Colonic mucosa (tissue), 4 donors: ENCODE measurements at places on chromosomes 12 and 14. TPM values are rescaled to one million over a fixed set of nuclear protein-coding genes. Genes with fewer than 3 reads are reported as not detected.

DNA sequence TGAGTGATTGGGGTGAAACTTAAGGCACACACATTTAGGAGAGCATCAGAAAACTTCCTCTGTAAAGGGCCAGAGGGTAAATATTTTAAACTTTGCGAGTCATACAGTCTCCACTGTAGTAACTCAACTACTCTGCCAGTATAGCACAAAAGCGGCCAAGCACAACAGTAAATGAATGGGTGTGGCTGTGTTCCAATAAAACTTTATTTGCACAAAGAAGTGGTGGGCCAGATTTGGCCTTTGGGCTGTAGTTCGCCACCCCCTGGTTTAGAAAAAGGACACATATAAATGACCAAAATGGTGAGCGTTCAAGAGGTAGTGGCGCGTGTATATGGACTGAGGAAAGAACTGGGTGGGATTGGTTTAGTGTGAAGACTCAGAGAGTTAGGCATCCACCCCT is 109.9 kb downstream of the CALM1 start:
- no peak overlapping the region for H3K4me3 ChIP-seq
- H3K4me1 ChIP-seq: peaks cover 2% of the 10 kb centered on the region
- DNase-seq: no peak
- no peak overlapping the region for H3K27ac ChIP-seq
- H3K27me3 ChIP-seq: no peaks in the 10 kb centered on the region

- H3K4me1 ChIP-seq: no peaks in the 10 kb centered on the region
- H3K36me3 ChIP-seq: no peaks in the 10 kb centered on the region
- H3K27ac ChIP-seq: peak overlapping the region; percentile 52
These were observed 155.5 kb downstream of the ZFP36L1 start for GRCh38 chr14:68637106-68638021.

DNA sequence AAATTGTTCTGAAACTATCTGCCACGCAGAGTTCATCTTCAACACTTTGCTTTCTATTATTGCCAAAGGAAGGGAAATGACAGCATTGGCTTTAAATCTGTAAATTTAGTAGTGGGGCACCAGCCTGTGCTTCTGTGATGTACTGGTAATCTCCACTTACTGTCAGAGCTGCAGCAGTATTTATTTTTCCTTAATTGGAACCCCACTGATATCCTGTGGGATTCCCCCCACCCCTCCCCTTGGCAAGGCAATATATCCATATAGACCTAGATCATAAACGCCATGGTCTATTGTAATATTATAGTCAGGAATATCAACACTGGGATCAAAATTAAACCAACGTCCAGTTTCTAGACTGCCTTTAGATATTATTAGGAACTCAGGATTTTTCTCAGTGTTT is 96.7 kb downstream of the RMST start:
- H3K4me3 ChIP-seq: no peak overlapping the region
- H3K27me3 ChIP-seq: no peaks in the 10 kb centered on the region
- H3K36me3 ChIP-seq: no peaks in the 10 kb centered on the region
- DNase-seq: no peak

DNA sequence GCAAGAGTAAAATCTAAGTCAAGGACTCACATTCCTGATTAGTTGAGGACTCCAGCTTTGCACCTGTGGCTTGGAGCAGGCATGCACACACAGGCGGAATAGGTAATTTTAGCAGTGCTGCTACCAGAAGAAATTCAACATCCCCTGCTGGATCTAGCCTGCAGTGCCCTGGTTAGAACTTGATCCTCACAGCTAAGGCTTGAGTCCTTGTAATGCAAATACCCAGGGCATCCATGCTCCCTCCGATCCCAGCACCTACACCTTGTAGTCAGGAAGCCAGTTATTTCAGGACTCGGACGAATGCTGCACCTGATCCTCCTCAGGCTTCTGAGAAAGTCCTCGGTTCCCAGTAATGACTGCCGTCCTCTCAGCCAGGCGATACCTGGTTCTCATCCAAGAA is 309.0 kb upstream of the AMIGO2 start:
- no peak for DNase-seq
- H3K36me3 ChIP-seq: no peaks in the 10 kb centered on the region
- H3K27me3 ChIP-seq: no peaks in the 10 kb centered on the region
- no peaks in the 10 kb centered on the region for H3K4me1 ChIP-seq
- no peak overlapping the region for H3K27ac ChIP-seq

- DNase-seq: no peak
- H3K27ac ChIP-seq: no peak overlapping the region
- H3K27me3 ChIP-seq: peaks cover 16% of the 10 kb centered on the region
- peak overlapping the region; percentile 40 for H3K4me3 ChIP-seq
These were observed 606 bp downstream of the PRIMA1 start for GRCh38 chr14:93787465-93788292.

DNA sequence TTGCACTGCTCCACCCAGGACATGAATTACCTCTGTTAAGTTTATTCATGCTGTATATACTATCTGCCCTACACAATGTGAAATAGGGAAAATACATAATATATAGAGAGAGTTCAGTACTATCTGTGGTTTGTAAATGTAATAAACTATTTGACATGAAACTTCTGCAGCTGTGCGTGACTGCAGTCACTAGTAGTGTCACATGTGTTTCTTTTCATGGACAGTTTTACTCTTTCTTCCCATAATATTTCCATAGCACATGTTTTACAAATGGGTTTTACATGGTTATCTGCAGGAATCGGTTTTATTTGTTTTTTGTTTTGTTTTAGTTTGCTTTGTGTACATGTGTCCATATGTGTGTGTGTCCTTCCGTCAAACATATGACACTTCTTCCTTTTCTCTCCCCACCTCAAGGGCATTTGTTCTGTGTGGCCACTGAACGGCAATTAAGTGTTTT is 1644.1 kb upstream of the FLRT2 start:
- no peak overlapping the region for H3K4me3 ChIP-seq
- no peaks in the 10 kb centered on the region for H3K36me3 ChIP-seq
- no peak overlapping the region for H3K27ac ChIP-seq
- no peak for DNase-seq
- H3K27me3 ChIP-seq: no peaks in the 10 kb centered on the region

- no peaks in the 10 kb centered on the region for H3K4me1 ChIP-seq
- H3K4me3 ChIP-seq: no peak overlapping the region
- H3K27ac ChIP-seq: peak overlapping the region; percentile 58
- no peaks in the 10 kb centered on the region for H3K36me3 ChIP-seq
- DNase-seq: peak; percentile 29
These were observed 20.3 kb upstream of the GNS start for GRCh38 chr12:64779354-64779974.

GRCh38 chr14:101823511-101824120 is 62.1 kb downstream of the PPP2R5C start:
- H3K4me3 ChIP-seq: peak overlapping the region; percentile 2
- H3K36me3 ChIP-seq: no peaks in the 10 kb centered on the region
- DNase-seq: no peak
- no peaks in the 10 kb centered on the region for H3K4me1 ChIP-seq

- no peak for DNase-seq
- H3K4me1 ChIP-seq: peaks cover 12% of the 10 kb centered on the region
- peaks cover 47% of the 10 kb centered on the region for H3K27me3 ChIP-seq
- H3K27ac ChIP-seq: no peak overlapping the region
- H3K36me3 ChIP-seq: no peaks in the 10 kb centered on the region
- no peak overlapping the region for H3K4me3 ChIP-seq
These were observed 702 bp upstream of the PRPH start for GRCh38 chr12:49294086-49294803.

DNA sequence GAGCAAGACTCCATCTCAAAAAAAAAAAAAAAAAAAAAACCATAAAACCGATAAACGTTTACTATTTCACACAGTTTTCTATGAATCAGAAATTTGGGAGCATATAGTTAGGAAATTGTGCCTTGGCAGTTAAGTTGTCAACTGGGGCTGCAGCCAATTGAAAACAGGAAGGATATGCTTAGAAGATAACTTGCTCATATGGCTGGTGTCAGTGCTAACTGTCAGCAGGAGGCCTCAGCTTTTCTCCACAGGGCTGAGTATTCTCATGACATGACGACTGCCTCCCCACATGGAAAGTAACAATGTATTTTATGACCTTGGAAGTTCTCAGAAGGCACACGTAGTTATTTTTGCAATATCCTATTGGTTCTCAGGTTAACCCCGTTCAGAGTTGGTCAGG is 29.6 kb upstream of the OR5AU1 start:
- no peaks in the 10 kb centered on the region for H3K36me3 ChIP-seq
- no peak for DNase-seq
- H3K27ac ChIP-seq: no peak overlapping the region
- no peak overlapping the region for H3K4me3 ChIP-seq
- H3K4me1 ChIP-seq: no peaks in the 10 kb centered on the region

- H3K4me1 ChIP-seq: no peaks in the 10 kb centered on the region
- H3K27me3 ChIP-seq: no peaks in the 10 kb centered on the region
- DNase-seq: no peak
- H3K4me3 ChIP-seq: no peak overlapping the region
These were observed 11.8 kb upstream of the AMN1 start for GRCh38 chr12:31740628-31741027.

GRCh38 chr12:49707128-49707811 is at the start of gene FMNL3:
FMNL3 (minus strand) TSS chr12:49707405; CDS start chr12:49707180, 225 bp downstream.
- H3K4me3 ChIP-seq: peak within 1 kb of the TSS; percentile 67
- no peaks in the 10 kb centered on the region for H3K4me1 ChIP-seq
- DNase-seq: peak; percentile 98
- peak within 1 kb of the TSS; percentile 88 for H3K27ac ChIP-seq
- H3K27me3 ChIP-seq: no peaks in the 10 kb centered on the region

- H3K27ac ChIP-seq: no peak overlapping the region
- no peak overlapping the region for H3K4me3 ChIP-seq
- DNase-seq: peak; percentile 42
- no peaks in the 10 kb centered on the region for H3K4me1 ChIP-seq
- no peaks in the 10 kb centered on the region for H3K27me3 ChIP-seq
These were observed 22.8 kb upstream of the GARIN2 start for GRCh38 chr14:67166450-67166853.

DNA sequence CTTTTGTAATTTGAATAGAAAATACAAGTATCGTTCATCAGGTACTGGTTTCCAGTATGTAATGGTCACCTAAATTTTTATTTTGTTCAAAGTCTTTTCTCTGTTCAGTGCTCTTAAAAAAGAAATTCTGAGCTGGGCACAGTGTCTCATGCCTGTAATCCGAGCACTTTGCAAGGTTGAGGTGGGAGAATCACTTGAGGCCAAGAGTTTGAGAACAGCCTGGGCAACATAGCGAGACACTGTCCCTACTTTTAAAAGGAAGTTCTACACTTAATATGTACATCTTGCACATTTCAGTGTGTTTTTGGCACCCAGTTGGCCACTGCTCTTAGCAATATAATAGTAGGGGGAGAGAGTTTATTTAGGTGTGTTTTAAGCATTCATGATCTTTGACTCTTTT is 27.9 kb downstream of the PCNX1 start:
- H3K27ac ChIP-seq: peak overlapping the region; percentile 23
- peaks cover 6% of the 10 kb centered on the region for H3K4me1 ChIP-seq
- H3K36me3 ChIP-seq: no peaks in the 10 kb centered on the region

DNA sequence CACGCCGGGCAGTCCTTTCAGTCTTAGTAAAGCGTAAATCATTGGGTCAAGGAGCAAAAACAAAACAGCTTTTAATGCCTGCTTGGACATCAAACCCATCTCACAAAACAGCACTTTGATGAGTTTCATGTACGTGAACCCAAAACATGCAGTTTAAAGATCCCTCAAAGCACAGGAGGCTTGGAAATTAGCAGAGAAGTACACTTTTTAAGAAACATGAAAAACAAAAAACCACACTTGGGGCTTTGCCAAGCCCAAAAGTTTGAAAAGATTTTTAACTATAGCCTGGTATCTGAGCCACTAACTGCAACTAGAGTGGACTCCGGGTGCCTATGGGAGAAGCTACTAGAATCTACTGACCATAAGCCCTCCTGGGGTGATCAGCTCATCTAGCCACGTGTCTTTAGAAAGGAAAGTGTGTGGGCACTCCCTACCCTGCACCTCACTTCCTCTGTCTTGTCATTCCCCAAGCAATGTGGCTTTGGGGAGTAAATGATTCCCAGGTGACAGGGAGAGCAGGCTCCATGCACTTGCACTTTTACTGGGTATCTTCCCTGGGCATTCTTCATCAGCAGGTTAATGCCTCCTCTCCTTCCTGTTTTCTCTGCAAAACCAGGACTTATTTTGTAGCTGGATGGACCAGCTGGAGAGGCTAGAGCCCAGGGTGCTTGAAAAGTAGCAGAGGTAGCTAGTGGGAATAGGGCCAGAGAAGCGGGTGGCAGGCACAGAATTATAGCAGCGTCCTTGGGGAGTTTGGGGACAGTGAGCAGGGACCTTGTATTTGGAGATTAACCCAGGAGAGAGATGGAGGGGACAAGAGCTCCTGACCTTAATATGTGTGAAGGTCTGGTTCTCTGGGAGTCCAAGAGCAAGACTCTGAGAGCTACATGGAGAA is 339.3 kb downstream of the BCL11B start:
- no peaks in the 10 kb centered on the region for H3K27me3 ChIP-seq
- H3K27ac ChIP-seq: no peak overlapping the region
- no peaks in the 10 kb centered on the region for H3K4me1 ChIP-seq
- no peak overlapping the region for H3K4me3 ChIP-seq
- H3K36me3 ChIP-seq: no peaks in the 10 kb centered on the region

GRCh38 chr12:76687981-76688380 is 75.9 kb upstream of the ZDHHC17 start:
- H3K4me1 ChIP-seq: peaks cover 3% of the 10 kb centered on the region
- no peak for DNase-seq
- H3K4me3 ChIP-seq: no peak overlapping the region
- no peaks in the 10 kb centered on the region for H3K36me3 ChIP-seq
- H3K27me3 ChIP-seq: no peaks in the 10 kb centered on the region

DNA sequence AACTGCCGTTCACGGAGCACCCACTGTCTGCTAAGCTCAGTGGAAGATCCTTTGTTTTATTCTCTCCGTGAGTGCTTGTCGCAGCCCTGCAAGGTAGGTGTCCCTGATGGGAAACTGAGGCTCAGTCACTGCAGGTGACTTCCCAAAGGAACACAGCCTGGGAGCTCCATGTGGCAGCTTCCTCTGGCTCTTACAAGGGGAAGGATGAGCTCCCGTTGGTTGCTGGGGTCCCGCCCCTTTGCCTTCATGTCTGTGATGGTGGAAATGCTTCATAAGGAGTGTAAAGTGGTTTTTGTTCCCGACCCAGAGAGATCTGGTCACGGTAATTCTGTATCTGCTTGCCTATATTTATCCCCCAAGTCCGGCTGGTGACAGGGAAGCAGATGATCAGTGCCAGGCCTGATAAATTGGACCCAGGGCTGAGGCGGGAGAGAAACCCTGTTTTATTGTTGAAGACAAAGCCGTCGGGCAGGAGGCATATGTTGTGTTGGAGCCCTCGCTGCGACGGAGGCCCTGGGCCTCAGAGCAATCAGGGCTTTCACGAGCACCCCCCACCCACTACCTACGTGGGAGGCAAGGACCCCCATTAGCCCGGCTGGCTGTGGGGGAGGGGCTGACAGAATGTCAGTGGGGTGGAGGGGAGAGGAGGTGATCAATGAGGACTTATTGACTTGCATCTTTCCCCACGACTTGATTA is 91.9 kb downstream of the KIF26A start:
- H3K4me1 ChIP-seq: peaks cover 19% of the 10 kb centered on the region
- H3K4me3 ChIP-seq: no peak overlapping the region

- H3K4me3 ChIP-seq: no peak overlapping the region
- H3K27ac ChIP-seq: no peak overlapping the region
- H3K36me3 ChIP-seq: no peaks in the 10 kb centered on the region
- H3K4me1 ChIP-seq: no peaks in the 10 kb centered on the region
- no peaks in the 10 kb centered on the region for H3K27me3 ChIP-seq
These were observed 19.8 kb downstream of the HVCN1 start for GRCh38 chr12:110669193-110669502.

OR4K1 gene
- total RNA-seq: not detected

ZDHHC22 gene
- total RNA-seq: 0.42 TPM

GPR137C gene
- 1.2 TPM for total RNA-seq

TAS2R19 gene
- 1.6 TPM for total RNA-seq

PLXNC1 gene
- 8.4 TPM for total RNA-seq

SRRM4 gene
- 0.27 TPM for total RNA-seq

PMEL gene
- 3.8 TPM for total RNA-seq

TWF1 gene
- 115 TPM for total RNA-seq

CPNE6 gene
- total RNA-seq: 0.45 TPM

RNASE3 gene
- not detected for total RNA-seq

TCL1B gene
- not detected for total RNA-seq

ASIC1 gene
- total RNA-seq: 1.0 TPM

VAMP1 gene
- total RNA-seq: 3.9 TPM
